ENCODE measurements at places on chromosomes 2 and 18.

- DNase-seq, result no peak
Measured at GRCh38 chr2:76307495-76307894, 596.8 kb upstream of the GCFC2 start.

GRCh38 chr2:196635156-196635555, 4.4 kb upstream of the CCDC150 start:
- DNase-seq, result no peak

- no peak for DNase-seq
Measured at GRCh38 chr2:203071148-203071547, 56.5 kb downstream of the NBEAL1 start.

- DNase-seq, result no peak
Measured at GRCh38 chr2:28381225-28382180, 11.2 kb upstream of the FOSL2 start.

DNA sequence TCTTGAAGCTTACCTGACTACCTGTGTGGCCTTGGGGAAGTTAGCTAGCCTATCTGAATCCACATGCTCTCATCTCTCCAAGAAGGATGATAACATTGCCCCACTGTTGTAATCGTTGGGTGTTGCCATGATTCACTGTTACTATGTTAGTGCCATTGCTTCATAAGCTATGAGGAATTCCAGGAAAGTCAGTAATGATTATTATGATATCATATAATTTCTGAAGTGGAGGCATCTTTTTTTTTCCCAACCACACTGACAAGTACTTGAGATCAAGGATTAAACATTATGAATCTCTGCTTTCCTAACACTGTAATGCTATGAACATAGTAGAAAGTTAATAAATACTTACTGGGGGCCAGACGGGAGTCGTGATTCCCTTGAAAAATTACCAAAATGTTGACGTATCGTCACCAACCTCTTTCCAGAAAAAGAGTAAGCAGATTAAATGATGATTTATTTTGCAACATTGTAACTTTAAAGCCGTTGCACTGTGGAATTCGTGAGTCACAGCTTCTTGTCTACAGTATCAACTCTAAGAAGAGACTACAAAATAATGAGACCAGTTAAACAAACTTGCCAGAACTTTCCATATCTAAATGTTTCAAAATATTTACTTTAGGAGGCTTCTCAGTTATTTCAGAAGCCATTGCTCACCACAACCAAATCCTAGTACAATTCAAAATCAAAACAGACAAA, 459.9 kb downstream of the PIK3C3 start:
- DNase-seq, result peak; percentile 10

DNA sequence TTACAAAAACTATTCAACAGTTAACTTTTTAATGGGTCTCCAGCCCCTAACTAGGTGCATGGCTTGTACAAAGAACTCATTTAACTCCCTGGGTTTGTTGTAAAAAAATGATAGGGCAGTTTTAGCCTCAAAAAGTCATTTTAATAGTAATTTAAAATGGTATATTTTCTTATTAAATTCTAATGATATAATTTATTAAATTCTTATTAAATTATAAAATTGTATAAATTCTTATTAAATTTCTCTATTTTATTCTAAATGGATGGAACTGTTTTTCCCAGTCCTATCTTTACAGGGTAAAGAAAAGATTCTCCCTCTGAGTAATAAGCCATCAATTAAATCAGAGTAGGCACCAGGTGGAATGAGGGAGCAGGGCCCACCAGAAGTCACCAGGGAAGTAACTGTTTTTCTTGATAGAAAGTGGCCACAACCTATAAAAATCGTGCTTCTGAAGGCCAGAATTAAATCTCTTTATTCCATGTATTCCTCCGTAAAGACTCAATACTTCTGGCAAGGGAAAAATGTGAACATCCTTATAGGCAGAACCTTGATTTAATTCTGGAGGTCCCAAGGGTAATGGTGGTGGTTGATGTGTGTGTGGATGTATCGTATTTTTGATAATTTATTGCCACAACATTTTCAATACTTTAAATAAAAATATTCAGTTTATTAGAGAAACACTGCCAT, 814 bp downstream of the FKBP7 start:
- DNase-seq, result peak; percentile 5
